ENCODE measurements at places on chromosomes 12 and 14.

DNA sequence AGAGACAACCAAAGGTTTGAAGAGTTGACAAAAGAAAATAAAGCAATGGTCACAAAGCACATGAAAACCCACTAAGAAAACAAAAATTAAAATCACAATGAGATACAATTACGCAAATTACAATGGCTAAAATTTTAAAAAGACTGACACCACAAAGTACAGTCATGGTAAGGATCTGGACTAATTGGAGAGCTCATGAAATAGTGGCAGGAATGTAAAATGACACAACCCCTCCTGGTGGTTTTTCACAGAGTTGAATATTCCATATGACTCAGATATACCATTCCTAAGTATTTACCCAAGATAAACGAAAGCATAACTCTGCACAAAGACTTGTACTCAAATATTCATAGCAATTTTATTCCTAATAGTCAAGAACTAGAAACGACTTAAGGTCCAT lies 65.9 kb downstream of the NOVA1 start:
- no peak for DNase-seq

GRCh38 chr12:109680264-109681005 lies 33.2 kb upstream of the FAM222A start:
- no peak for DNase-seq

DNA sequence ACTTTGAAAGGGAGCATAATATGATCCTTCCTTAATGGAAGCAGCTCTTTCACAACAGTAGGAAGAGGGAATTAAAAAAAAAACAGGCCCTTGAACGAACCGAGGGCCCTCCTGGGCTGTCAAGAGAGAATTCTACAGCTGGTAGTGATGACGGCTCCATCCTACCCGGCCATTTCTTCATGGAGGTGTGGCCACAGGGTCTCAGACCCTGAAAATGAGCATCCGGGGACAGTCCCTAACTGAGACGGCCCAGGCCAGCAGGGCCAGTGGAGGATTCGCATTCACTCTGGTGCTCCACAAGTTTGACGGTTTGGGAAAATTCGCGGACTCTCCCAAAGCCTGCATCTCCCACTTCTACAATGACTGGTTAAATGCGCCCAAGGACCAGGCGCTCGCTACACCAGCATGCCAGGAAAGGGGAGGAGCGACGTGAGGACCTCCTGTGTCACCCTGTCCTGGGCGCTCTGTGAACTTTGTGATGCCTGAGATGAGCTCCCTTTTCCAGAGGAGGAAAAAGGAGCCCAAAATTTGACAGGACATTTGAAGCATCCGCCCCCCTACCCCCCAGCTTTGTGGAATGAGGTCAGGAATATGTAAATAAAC lies 66.8 kb downstream of the BCL11B start:
- DNase-seq: no peak

- DNase-seq: peak; percentile 68
These were observed 125.0 kb upstream of the HMGA2 start for GRCh38 chr12:65699251-65699650.

GRCh38 chr14:87203346-87203745 lies 789.6 kb downstream of the GALC start:
- no peak for DNase-seq

GRCh38 chr12:103334466-103334865 lies 161.3 kb downstream of the C12orf42 start:
- no peak for DNase-seq

DNA sequence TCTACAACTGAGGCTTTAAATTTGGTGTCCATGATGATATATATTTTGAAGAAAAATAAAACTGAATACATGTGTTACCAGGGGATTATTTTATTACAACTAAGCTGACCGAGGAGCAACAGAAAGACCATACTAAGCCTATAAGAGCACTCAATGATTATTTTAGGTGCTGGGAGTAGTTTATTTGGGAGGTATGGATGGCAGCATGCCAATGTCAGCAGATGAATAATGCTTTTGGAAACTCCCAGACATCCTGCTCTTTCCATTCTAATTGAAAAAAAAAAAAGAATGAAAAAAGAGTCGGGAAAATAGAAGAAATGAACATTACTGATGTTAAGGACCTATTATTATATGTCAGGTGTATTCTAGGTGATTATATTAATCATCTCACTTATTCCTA lies 441.2 kb downstream of the BTG1 start:
- no peak for DNase-seq

- no peak for DNase-seq
These were observed at the start of gene AQP6 for GRCh38 chr12:49972641-49973360. Gene AQP6 (plus strand): TSS chr12:49972947. CDS start chr12:49973174, 227 bp downstream.

DNA sequence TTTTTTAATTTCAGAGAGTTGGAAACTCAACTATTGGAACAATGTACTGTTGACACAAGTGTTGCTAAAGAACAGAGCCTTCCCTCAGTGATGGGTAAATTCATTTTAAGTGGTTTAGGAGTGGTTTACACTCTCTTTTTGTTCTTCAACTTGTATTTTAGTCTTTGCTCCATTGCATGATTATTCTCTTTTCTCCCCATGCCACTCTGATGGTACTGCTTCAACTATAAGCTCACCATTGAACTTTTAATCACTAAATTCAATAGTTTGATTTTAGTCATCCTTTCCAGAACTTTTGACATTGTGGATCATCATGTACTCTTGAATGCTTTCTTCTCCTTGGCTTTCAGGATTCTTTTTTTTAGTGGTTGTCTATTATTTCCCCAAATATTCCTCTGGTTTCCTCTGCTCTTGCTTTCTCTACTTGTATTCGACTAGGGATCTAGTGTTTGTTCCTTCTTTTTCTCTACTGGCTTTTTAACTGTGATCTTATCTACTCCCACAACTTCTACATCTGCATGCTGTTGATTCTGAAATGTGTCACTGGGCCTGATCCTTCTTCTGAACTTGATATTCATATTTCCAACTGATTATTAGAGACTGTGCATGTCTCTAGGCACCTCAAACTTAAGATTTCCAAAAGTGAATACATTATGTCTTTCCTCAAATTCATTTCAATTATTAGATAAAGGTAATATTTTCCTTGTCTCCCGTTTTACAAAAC lies 15.4 kb downstream of the ACTR10 start:
- DNase-seq: no peak

DNA sequence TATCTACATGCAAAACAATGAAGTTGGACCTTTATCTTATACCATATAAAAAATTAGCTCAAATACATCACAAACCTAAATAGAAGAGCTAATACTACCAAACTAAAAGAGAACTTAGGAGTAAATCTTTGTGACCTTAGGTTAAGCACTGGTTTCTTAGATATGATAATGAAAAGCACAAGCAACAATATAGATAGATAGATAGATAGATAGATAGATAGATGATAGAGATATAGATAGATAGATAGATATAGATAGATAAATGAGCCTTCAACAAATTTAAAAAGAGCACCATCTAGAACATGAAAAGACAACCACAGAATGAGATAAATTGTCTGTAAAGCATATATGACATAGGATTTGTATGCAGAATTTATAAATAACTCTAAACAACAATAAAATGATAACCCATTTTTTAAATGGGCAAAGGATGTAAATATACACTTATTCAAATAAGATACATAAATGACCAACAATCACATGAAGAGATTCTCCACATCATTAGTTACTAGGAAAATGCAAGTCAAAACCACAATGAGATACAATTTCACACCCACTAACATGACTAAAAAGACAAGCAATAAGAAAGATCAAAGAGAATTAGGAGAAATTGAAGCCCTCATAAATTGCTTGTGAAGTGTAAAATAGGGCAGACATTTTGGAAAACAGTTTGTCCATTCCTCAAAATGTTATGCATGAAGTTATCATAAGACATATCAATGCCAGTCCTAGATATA lies 293.7 kb downstream of the BTG1 start:
- DNase-seq: no peak

- DNase-seq: peak; percentile 80
These were observed 71.4 kb upstream of the GPR68 start for GRCh38 chr14:91315844-91316267.

DNA sequence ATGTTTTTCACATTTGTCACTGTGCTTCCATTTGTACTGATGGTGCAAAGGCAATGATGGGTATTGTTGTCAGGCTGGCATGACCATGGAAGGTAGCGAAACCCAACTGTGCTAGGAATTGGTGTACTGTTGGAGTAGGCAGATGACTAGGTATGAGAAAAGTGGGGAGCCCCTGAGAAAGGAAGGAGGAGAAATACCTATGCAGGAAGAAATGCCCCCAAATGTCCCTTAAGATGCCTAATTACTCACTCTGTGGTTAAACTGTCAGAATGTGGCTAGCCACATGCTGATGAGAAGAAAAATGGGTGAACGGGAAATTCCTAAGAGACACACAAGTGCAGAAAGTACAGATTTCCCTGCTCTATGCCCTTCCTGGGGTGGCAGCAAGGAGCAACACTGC lies 339.1 kb downstream of the TMEM132D start:
- DNase-seq: no peak

GRCh38 chr14:33560718-33561431 lies 390.0 kb downstream of the EGLN3 start:
- DNase-seq: no peak

DNA sequence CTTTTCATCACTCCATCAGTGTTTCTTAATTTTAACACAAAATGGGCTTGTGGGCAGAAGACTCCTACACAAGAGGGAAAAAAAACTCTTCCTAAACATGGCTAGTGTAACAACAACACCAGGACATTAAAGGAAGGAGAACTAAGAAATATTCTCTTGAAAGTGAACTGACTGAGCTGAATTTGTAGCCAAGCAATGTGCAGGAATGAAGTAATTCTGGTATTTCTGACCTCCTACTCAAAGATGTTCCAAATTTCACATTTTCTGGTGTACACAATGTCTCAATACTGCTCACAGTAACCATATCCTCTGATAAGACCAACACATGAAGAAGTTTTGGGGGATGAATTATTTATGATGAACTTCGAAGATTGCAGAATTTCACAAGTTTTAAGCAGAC lies 357.3 kb downstream of the DUSP6 start:
- no peak for DNase-seq

DNA sequence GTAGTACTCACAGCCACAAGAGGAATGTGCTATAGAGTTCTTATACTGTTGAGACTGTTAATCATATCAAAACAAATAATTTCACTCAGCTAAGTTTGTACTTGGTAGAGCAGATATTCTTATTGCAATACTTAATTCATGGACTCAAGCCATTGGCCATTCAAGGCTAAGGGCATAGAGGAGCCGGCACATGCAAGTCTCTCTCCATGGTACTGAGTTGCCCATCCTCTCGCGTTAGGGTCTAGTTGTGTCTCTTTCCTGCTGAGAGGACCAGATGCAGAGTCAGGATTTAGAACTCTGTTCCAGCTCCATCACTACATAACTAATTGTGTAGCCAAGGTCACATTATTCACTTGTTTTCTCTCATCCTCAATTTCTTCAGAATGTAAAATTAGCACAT lies 14.4 kb upstream of the TUNAR start:
- DNase-seq: no peak

DNA sequence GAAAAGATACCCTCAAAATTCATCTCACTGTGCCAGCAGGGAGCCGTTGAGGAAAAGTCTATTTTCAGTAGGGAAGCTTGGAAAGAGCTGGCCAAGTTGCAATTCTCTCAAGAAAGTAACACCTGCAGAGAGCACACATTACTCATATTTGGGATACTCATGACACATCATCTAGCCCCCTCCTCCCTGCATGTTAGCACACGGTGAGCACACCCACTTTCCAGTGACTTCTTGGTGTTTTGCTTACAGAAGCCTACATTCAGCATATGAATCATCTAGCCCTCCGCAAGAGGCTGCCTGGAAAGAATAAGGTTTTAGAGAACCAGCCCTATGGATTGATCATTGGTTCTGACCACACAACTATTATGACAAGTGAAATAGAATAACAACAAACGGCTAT lies 124.5 kb downstream of the PTPRO start:
- no peak for DNase-seq

DNA sequence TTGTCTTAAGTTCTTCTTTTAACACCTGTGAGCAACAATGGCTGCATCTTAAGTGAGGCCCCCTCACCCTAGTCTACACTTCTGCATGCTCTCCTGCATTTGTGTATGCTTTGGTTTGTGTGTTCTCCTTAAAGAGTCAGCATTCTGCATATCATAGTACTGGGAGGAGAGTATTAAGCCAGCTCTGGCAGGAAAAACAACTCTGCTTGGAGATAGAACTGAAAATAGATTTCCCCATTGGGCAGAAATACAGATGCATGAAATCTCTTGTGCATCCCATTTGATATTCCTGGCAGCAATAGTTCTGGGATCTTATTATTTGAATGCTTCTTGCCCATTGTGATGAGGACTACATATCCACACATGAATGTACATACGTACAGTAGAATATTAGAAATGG lies 70.6 kb upstream of the PRICKLE1 start:
- no peak for DNase-seq

DNA sequence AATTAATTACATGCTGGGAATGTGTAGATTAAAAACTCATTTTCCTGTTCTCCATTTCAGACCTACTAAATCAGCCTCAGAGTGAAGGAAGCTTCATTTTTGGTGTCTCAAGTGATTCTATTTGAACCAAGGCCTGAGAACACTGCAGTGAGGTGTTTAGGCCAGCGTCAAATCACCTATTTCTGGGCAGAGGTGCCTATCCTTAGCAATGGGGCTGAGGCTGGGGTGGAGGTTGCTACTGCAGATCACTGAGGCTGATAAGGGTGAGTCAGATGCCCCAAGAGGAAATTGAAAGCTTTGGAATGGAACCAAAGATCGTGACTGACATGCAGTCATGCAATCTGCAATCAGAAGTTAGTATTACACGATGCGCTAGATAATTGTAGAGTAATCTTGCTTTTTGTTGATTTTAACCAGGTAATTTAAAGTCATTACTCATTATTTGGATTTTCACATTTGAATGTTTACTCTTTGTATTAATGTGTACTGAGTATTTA lies 4.4 kb downstream of the TXNRD1 start:
- DNase-seq: peak; percentile 52

DNA sequence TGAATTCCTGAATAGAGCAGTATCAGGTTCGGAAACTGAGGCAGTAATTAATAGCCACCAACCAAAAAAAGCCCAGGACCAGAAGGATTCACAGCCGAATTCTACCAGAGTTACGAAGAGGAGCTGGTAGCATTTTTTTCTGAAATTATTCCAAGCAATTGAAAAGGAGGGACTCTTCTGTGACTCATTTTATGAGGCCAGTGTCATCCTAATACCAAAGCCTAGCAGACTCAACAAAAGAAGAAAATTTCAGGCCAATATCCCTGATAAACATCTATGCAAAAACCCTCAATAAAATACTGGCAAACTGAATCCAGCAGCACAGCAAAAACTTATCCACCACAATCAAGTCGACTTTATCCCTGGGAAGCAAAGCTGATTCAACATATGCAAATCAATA lies 202.3 kb upstream of the SLC16A7 start:
- DNase-seq: no peak

DNA sequence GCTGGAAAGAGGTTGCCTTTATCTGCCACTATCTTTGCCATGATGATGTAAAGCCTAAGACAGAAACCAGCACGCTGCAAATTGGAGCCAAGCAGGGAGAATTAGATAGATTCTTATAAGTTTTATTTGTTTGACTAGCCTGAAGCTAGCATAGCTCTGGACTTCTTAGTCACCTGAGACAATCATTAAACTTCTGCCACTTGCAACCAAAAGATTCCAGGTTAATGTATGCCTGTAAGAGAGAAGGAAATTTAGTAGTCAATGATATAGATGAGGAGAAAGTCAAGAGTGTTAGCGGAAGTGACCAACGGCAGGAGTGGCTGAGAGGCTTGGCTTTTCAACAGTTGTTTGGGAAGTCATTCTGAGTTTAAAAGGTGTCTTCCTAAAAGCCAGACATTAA lies 1106.6 kb downstream of the VRK1 start:
- DNase-seq: no peak

All from Kasumi-1 (cell line).